ENCODE measurements at places on chromosomes 7 and 10.

- no peak for DNase-seq
These were observed 55.0 kb downstream of the PRTFDC1 start for GRCh38 chr10:24897326-24897926.

DNA sequence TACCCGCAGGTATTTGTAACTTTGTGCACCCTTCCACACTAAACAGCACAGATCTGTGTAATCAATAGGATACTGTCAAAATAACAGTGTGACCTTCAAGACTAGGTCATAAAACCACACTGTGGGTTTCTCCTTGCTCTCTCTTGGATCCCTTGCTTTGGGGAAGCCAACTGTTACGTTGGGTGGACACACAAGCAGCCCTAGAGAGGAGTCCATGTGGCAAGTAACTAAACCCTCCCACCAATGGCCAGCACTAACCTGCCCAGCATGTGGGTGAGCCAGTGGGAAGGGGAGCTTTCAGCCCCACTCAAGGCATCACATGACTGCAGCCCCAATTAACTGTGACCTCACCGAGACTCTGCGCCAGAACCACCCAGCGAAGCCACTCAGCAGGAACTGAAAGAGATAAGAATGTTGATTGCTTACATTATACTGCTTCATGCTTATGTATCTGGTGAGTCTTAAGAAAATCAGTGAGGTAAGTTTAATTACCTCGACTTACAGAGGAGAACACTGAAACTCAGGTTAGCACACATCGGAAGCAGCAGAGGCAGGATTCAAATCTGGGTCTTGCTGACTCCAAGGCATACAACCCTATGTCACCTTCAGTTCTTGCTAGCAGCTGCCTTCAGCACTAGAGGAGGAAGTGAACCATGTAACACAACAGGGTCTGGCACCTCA, 9.4 kb upstream of the ZC3HAV1 start:
- DNase-seq = no peak

GRCh38 chr7:24608504-24608903, 35.3 kb downstream of the PALS2 start:
- DNase-seq = no peak

GRCh38 chr10:16777473-16778370, 39.5 kb downstream of the RSU1 start:
- peak; percentile 26 for DNase-seq

DNA sequence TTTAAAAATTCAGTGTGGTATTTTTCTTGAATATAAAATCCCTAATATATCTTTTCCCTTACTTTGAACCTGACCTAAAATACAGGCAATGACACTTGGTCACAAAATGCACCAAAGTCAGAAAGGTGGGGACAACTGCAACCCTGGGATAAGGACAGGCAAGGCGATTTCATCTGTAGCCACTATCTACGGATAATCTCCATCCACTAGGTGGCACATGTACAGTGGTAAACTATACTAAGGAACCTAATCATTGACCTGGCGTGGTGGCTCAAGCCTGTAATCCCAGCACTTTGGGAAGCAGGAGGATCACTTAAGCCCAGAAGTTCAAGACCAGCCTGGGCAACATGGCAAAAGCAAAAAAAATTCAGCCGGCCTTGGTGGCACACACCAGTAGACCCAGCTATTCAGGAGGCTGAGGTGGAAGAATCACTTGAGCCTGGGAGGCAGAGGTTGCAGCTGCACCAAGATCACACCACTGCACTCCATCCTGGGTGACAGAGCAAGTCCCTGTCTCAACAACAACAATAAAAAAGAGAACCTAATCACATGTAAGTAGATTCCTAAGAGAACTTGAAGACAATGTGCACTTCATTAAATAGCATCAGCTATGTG, 98.9 kb downstream of the KMT2C start:
- DNase-seq = peak; percentile 37

All from mammary epithelial cell (primary cell).